ENCODE measurements at places on chromosomes 16 and 17.

DNA sequence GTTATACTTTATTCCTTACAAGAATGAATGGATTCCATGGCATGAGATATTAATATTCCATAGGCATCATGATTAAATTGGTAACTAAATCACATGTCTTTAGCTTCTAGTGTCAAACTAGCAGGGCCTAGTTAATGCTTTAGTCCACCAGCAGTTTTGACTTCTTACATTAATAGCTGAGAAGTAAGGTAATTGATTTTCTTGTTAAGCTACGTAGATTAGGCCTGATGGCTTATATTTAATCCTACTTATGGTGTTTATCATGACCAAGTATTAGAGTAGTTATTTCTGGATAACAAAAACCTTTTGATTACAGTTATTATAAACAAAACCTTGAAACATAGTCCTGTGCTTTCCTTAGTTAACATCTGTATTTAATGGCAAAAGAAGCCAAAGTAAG, 184.5 kb downstream of the TANC2 start:
- DNase-seq: no peak

DNA sequence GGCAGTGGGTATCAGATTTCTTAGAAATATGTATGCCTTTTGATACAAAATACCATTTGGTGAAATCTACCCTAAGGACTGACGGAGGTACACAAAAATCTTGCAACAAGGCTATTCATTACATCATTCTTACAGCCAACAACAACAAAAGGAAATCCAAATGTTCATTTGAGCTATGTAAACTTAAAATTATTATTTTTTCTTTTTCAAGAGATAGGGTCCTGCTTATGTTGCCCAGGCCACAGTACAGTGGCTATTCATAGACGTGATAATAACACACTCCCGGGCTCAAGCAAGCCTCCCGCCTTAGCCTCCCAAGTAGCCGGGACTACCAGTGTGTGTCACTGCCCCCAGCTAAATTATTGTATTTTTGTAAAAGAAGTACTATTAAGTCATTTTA, 9.0 kb downstream of the SRR start:
- no peak for DNase-seq

GRCh38 chr17:81084680-81085419, 49.9 kb downstream of the BAIAP2 start:
- no peak for DNase-seq

GRCh38 chr17:45101883-45102811, 30.2 kb downstream of the PLCD3 start:
- DNase-seq: no peak

DNA sequence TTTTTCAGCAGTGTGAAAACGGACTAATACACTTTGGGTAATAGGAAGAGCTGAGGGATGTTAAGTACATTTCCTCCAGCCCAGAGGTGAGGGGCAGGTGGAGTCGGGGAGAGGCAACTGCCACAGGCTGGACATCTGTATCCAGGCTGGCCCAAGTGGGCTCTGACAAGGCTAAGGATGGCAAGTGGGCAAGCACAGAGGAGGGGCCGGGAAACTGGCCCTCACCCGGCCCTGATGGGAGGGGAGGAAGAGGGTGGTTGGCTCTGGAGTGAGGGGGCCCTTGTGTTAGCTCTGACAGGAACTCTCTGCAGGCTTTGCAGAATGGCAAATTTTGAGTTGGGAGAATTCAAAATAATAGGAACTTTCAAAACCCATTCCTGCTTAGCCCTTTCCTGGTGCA, 251.0 kb upstream of the TNRC6C start:
- no peak for DNase-seq

GRCh38 chr16:12087901-12088421, 111.4 kb downstream of the SNX29 start:
- DNase-seq: no peak

DNA sequence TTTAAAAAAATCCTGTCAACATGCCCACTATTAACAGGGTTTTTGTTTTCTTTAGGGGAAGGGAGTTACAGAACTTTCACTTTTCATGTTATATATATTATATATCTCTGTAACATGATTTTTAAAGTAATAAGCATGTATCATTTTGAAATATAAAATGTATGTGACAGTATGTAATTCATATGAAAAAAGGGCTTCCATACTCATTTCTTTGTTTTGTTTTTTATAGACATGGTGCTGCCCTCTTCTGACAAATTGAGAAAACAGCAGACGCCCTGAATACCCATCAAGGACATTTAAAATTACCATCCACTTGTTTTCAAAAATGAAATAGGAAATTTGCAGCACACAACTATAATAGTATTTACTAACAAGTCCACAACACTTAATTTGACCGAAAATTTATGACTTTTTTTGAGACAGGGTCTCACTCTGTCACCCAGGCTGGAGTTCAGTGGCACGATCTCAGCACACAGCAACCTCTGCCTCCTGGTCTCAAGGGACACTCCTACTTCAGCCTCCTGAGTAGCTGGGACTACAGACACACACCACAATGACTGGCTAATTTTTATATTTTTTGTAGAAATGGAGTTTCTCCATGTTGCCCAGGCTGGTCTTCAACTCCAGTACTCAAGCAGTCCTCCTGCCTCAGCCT, 30.4 kb downstream of the CFDP1 start:
- no peak for DNase-seq

DNA sequence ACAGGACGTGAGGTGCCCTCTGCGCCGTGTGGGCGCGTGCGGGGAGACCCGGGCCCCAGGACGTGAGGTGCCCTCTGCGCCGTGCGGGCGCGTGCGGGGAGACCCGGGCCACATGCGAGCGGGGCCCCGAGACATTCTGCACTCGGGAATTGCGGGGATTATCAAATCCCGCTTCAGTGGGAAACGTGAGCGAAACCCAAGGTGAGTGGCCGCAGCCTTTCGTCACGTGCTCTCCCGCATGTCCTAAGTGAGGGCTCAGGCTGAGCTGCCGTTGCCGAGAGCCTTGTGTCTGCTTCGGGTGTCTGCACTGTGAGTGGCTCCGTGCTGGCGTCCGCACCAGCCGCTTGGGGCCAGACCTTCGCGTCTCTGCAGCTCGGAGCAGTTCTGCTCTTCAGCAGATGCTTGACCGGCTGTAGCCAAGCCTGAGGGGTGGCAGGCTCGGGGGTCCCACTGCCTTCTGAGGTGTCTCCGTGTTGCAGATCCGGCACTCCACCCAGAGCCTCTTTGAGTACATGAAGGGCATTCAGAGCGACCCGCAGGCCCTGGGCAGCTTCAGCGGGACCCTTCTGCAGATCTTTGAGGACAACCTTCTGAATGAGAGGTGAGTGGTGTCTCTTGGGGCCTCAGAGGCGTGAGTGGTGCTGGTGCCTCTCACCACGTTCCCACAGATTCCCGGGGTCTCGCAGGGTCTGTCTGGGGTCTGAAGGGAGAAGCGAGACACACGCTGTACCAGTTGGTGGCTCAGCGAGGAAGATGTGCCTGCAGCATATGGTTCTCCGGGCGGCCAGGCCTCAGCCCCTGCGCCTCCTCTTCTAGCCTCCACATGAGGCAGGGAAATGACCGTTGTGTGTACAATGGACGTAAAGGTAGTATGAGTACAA, 90.5 kb upstream of the ZNF750 start:
- no peak for DNase-seq

GRCh38 chr16:880471-881171, 80.1 kb upstream of the GNG13 start:
- DNase-seq: no peak

- no peak for DNase-seq
Observed at GRCh38 chr16:3170440-3171180, 17.4 kb upstream of the OR1F1 start.

GRCh38 chr17:62679866-62680377, 52.5 kb downstream of the MRC2 start:
- DNase-seq: no peak

DNA sequence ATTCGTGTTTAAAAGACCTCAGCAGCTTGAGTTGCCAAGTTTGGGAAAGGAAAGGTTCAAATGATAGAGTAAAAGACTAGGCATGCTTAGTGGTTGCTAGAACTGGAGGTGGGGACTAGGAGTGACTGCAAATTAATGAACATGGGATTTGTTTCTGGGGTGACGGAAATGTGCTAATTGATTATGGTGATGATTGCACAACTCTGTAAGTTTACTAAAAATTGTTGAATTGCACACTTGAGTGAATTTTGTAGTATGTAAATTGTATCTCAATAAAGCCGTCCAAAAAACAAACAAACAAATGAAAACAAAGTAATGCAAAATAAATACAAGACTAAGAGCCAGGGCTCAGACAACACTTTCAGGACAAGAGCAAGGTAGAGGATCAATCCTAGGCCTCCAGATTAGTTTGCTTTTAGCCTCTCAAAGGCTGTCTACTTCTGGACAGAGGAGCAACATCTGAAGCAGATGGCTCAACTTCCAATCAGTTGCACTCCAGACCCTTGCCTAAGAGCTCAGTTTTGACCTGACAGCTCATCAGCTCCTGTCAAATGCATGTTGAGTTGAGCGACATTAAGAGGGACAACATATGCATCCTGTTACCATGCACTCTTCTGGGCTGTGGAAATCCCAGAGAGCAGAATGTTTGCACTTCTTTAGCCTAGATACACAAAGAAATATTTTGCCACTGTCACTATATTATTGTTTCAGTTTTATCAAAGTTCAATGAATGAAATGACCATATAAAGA, 111.2 kb upstream of the ASIC2 start:
- no peak for DNase-seq

- DNase-seq: no peak
Observed at GRCh38 chr16:56013962-56014552, 138.9 kb upstream of the CES5A start.

DNA sequence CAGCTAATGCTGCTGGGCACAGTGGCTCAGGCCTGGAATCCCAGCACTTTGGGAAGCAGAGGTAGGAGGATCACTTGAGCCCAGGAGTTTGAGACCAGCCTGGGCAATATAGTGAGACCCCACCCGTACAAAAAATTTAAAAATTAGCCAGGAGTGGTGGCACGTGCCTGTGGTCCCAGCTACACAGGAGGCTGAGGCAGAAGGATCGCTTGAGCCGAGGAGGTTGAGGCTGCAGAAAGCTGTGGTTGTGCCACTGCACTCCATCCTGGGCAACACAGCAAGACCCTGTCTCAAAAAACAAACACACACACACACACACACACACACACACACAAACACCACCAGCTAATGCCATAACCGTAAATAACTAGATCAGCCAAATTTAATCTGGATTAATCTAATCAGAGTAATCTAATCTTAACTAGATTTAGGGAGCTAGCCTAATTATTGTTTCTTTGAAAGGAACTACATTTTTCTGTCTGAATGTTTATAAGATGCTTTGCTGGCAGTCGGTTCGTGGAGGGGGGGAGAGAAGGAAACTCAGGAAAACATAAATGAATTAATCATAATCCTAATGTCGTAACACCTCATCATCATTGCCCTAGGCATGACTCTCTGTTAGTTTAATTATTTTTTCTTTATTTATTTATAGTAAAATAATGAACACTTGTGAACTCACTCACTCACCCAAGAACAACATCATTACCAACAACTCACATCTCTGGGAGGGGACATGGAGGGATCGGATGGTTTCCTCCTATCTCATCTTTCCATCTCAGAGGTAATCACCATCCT, 12.5 kb upstream of the RBBP6 start:
- DNase-seq: no peak

DNA sequence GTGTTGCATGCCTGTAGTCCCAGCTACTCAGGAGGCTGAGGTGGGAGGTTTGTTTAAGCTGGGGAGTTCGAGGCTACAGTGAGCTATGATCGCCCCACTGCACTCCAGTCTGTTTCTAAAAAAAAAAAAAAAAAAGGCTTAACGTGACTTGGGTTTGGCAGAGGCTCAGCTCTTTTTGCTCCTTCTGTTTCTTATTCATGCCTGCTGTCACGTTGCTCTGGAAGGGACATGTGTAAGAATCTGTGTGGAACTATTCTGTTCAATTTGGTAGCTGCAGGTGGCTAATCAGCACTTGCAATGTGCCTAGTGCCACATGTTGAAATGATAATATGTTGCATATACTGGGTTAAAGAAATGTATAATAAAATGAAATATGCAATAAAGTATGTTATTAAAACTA, 20.9 kb upstream of the SYT17 start:
- DNase-seq: no peak

- DNase-seq: no peak
Observed at GRCh38 chr16:53291757-53292392, 142.4 kb upstream of the RBL2 start.

GRCh38 chr16:15897834-15898254, 9.4 kb upstream of the CEP20 start:
- no peak for DNase-seq

DNA sequence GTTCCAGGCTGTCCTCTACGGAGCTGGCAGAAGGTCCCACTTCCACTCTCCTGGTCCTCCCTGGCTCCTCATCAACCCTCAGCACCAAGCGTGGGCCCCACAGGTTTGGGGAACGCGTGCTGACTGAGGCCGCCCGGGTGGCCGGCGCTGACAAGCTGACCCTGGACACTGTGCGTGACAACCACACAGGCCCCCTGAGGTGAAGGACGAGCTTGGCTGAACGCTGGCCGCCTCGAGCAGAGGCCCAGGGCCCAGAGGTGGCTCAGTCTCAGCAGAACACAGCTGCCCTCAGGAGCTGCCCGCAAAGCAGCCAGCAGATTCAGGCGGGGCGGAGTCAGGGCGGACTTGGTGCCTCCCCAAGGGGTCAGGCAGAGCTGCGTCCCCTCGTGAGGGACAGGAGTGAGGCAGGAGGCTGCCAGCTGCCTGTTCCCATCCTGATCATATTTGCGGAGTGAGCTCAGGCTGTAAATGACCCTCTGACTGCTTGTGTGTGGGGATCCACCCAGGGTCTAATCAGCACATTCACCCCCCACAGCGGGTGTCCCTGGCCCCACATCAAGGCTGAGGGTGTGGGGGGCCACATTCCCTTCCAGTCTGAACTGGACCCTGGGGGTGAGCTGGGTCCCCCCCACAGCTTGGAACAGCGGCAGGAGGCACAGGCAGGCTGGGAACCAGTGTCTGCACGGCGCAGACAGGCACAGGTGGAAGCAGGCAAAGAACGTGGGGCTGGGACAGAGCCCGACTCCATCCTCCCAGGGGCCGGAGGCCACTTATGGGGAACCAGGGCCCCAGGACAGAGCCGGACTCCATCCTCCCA, 105.1 kb upstream of the METRNL start:
- no peak for DNase-seq

GRCh38 chr17:71432378-71433315, 688.2 kb upstream of the SOX9 start:
- no peak for DNase-seq

GRCh38 chr17:13409455-13409854, 192.3 kb downstream of the HS3ST3A1 start:
- no peak for DNase-seq

DNA sequence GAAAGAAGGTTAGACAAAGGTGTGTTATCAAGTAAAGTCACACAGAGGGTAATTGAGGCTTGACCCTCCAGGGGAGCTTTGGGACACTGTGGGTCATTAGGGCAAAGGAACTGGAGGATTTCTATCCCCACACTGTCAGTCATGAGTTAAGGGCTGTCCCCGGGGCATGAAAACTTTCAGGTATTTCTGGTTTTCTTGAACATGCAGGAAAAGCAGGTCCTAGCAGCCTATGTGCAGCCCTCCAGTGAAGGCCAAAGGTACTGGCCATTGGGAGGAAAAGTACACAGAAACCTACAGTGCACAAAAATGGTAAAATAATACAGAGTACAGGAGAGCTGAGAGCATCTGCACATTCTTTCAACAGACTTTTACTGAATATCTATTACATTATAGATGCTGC, 44.4 kb upstream of the SCNN1B start:
- no peak for DNase-seq

- DNase-seq: no peak
Observed at GRCh38 chr17:1730326-1731193, 6.1 kb downstream of the WDR81 start.

- DNase-seq: no peak
Observed at GRCh38 chr16:53968896-53969295, 264.9 kb downstream of the FTO start.
